HCEC 1CT (cell line): ENCODE measurements at places on chromosomes 3 and 15.
A peak's percentile ranks its signal among the peaks of the same experiment; 100 is the strongest.

- DNase-seq, result no peak
These were observed 1.5 kb upstream of the C3orf62 start for GRCh38 chr3:49278548-49278947.

DNA sequence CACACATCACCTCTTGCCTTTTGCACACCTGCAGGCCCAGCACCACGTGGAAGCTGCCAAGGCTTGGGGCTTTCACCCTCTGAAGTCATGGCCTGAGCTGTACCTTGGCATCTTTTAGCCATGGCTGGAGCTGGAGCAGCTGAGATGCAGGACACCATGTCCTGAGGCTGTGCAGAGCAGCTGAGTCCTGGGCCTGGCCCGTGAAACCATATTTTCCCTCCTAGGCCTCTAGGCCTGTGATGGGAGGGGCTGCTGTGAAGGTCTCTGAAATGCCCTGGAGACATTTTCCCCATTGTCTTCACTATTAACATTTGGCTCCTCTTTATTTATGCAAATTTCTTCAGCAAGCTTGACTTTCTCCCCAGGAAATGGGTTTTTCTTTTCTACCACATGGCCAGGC, 41.9 kb upstream of the PEX5L start:
- no peak for DNase-seq

- DNase-seq, result no peak
These were observed 75.7 kb upstream of the CHRNA7 start for GRCh38 chr15:31954374-31955172.

DNA sequence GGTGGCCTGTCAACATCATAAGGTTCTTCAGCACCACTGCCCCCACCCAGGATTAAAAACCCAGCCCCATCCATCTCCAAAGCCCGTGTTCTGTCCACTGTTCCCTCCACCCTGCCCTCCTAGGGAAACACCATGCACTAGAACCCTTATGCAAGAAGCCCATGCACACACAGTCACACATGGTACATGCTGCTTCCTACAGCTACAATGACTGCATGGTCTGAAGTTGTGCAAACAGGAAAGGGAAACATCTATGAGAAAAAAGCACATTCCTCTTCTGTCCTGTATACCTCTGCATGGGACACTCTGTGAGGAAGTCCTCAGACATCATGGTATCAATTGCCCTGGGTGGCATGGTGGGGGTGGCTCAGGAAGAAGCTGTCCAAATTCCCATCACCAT, 108.6 kb upstream of the MRPS22 start:
- DNase-seq, result no peak

GRCh38 chr15:80929225-80929624, 60.4 kb downstream of the MESD start:
- DNase-seq, result peak; percentile 76

- peak; percentile 36 for DNase-seq
These were observed 7.2 kb downstream of the EOMES start for GRCh38 chr3:27714692-27715453.

DNA sequence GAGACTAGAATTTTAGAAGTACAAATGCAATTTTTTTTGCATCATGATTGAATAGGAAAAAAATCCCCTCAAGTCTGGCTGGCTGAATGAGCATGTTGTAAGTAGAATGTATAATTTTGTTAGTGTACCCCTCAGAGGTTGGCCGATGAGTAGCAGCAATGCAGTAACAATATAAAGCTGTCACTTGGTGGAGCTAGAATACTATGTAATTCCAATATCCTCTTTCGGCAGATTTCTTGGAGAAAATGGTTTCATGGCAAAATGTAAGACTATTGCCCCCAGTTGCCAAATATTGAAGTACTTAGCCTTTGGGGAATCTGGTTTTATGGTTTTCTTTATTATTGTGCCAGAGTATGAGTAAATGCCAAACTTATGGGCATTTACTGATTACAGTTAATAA, 39.8 kb upstream of the SGO1 start:
- no peak for DNase-seq

GRCh38 chr15:26001201-26001600, 138.1 kb upstream of the ATP10A start:
- DNase-seq, result no peak

DNA sequence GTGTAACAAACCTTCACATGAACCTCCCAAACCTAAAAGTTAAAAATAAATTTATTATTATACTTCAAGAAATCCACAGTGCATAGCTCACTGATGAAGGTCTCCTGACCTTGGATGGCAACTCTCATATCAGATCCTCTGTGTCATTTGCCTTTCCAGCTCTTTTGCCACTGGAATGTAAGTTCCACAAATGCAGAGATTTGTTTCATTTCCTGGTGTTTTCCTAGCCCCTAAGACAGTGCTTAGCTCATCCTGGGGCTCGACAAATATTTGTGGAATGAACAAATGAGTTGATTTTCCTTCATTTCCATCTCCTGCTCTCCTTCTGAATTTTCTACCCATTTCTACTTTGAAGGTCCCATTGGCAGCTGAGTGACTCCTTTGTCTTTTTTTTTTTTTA, 56.0 kb downstream of the FRMD4B start:
- peak; percentile 23 for DNase-seq

DNA sequence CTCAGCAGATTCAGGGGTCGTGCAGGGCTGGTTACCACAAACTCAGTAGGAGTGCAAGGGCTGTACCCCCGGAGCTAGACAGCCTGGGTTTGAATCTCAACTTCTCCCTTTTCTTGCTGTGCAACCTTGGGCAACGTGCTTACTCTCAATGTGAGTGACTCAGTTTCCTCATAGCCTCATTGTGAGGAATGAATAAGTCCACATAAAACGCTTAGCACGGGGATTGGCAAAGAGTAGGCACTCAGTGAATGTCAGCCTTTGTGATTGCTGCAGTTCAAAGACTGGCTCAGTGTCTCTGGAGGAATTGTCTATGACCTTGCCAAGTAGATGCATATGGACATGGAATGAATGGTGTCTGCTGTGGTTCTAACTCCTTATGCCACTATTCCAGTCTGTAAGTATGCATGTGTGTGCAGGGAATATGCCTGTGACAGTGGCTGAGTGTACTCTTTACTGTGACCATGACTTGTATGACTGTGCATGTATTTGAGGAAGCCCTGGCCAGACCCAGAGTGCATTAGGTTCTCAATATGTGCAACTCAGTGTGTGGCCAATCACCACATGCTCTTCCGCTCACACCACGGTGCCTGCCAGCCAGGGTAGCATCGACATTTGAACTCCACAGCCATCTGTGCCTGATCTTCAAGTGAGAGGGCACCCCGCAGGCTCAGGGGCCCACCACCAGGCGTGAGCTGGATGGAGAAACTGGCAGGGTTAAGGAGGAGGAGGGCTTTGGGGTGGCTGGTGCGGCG, 900 bp upstream of the HYAL3 start:
- peak; percentile 55 for DNase-seq

GRCh38 chr3:43757666-43758321, 67.1 kb downstream of the ABHD5 start:
- peak; percentile 50 for DNase-seq

DNA sequence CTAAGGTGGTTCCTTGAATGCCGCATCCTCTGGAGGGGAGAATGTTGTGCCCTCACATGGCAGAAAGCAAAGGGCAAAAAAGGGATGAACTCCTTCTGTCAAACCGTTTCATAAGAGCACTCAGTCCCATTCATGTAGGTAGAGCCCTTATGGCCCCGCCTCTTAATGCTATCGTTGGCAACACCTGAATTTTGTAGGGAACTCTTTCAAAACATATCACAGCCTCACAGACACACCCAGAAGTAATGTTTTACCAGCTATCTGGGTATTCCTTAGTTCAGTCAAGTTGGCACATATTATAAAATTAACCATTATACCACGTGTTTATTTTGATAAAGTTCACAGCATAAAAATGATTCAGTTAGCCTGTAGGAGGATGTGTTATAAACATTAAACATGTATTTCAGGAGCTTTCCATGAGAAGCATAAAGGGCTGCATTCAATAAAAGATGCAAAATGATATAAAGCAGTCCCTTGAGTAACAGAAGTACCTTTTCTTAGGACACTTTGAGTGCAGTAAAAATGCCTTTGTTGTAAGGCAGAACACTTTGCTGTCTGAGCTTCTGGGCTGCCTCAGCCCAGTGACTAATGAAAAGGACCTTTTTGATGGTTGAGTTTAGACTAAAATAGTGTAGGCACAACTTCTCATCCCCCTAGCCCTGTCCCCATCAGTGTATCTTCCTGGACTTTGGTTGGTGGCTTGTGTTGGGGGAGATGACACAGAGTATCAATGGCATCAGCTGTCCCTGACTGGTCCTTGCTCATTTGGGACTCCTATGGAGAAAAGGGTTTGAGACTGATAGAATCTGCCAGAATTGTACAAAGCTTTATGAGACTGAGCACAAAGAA, 263.5 kb upstream of the TPRG1 start:
- no peak for DNase-seq

- no peak for DNase-seq
These were observed 8.5 kb downstream of the MINDY2 start for GRCh38 chr15:58779554-58779953.

- no peak for DNase-seq
These were observed 4.2 kb downstream of the OCA2 start for GRCh38 chr15:28094732-28095521.

DNA sequence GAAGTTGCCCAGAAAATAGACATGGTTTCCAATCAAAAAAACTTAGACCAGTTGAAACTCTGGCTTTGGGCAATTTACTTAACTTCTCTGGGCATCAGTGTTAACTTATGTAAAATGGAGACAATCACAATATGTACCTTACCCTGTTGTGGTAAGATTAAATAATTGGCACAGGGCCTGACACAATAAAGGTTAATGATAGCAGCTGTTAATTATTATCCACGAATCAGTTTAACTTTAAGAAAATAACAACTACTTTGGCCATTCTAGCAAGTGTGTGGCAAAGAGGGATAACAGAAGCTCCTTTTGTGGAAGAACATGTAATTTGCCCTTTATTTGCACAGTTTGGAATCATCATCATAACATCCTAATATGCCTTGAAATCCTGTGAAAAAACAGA, 787.6 kb downstream of the FHIT start:
- no peak for DNase-seq

- DNase-seq, result no peak
These were observed 86.5 kb upstream of the FXR1 start for GRCh38 chr3:180825964-180826363.

- DNase-seq, result no peak
These were observed 513.2 kb downstream of the MECOM start for GRCh38 chr3:169150343-169150742.

DNA sequence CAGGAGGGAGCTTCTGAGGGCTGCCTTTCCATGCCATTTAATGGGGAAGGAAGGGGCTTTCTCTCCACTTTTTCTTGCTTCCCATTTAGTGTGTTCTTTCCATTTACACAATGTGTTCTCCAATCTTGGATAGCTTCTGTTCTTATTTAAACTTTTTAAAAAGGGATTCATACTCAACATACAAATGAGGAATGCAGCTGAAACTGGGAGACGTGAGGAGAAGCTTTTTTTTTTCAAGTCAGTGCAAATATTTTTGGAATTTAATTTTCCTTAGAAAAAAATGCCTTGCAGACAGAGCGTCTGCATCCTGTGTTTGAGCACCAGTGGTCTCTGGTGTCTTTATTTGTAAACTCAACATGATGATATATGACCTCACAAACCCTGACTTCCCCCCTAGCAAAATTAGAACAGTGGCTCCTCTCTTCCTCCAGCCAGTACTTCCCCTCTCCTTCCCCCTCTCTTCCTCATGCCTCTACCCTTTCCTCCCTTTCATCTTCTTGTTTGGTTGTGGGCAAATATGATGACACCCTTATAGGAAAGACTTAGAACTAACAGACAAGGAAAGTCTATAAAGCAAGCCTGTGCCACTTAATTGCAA, 48.1 kb upstream of the PCSK6 start:
- no peak for DNase-seq

- no peak for DNase-seq
These were observed 11.2 kb downstream of the ATP8B4 start for GRCh38 chr15:50107591-50108408.

DNA sequence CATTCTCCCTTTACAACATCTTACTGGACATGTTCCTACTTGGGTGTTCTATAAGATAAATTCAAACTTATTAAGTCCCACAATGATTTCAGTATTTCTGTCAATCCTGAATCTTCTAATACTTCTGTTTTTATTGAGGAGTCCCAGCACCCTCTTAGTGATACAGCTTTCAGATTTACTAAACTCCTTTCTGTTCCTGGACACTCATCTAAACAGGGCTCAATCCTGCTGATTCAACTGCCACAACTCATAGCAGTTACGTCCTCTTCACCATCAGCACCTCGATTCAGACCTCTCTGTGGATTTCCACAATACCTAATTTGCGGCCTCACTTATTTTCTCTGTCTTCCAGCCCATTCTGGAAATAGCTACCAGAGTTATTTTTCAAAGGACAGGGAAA, 101.6 kb downstream of the KCNMB2 start:
- no peak for DNase-seq

DNA sequence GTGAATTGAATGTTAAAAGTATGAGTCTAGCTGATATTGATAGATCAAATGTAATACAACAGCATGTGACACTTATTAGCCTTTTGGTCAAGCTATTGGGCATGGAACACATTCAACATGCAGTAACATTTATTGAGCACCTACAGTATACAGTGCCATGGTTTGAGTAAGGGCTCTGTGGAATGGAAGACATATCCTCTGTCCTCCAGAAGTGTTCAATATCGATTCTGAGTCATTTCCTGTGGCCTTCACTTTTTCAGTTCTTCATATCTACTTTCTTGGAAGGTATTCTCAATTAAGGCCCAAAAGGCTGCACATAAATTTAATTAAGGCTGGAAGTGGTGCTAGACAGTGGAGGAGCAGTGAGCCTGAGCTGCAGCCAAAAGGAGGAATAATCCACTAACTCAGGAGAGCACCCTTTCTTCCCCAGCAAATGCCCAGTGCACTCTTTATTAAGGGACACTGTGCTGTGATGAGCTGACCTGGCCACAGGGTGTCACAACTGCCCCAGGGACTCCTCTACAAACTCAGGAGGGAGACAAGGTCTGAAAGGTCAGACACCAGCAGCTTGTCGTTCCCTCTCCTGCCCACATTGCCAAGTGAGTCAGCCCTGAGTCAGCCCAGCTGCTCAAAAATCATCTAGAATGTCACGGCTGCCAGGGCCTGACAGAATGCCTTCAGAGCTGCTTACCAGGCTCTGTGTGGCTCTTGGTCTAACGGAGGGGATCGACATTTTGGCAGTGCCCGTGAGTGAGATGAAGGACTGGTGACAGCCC, 544.8 kb downstream of the AGBL1 start:
- peak; percentile 42 for DNase-seq

GRCh38 chr3:138470687-138471086, 36.3 kb downstream of the ESYT3 start:
- DNase-seq, result no peak

DNA sequence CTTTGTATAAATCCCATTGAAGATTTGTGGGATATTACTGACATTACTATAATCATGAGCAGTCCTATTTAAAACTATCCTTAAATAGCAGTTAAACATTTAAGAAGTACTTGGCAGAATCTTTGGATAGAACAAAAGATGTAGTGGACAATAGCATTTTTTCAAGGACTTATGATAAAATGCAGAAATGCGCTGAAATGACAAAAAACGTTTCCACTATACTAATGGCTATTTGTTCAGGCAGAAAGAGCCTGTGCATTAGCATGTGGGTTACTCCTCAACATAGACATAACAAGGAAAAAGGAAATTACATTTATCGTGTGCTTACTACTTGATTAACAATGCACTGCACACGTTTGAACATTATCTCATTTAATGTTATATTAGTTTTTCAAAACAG, 80.7 kb downstream of the GADL1 start:
- no peak for DNase-seq
